H1 (cell line): ENCODE measurements at places on chromosomes 7 and 10. TPM values are rescaled to one million over a fixed set of nuclear protein-coding genes. Genes with fewer than 3 reads are reported as not detected.

- DNase-seq = no peak
Observed at GRCh38 chr10:20944789-20945502, 47.8 kb upstream of the NEBL start.

DNA sequence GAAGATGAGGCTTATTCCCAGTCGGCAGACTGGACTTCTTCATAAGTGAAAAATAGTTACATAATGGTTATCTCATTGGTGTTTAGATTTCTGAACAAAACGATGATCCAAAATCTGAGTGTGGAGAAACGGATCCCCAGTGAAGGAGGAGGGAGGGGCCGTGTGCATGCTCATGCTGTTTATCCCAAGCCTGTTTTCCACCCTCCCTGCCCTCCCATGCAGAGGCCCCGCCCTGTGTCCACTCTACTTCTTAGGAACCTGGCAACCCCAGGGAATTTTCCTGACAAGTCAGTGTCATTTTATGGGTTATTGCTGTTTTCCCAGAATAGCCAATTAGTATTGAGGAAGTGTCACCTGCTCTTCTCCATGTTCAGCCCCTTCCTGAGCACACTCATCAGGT is 174.0 kb downstream of the CELF2 start:
- DNase-seq = no peak

DNA sequence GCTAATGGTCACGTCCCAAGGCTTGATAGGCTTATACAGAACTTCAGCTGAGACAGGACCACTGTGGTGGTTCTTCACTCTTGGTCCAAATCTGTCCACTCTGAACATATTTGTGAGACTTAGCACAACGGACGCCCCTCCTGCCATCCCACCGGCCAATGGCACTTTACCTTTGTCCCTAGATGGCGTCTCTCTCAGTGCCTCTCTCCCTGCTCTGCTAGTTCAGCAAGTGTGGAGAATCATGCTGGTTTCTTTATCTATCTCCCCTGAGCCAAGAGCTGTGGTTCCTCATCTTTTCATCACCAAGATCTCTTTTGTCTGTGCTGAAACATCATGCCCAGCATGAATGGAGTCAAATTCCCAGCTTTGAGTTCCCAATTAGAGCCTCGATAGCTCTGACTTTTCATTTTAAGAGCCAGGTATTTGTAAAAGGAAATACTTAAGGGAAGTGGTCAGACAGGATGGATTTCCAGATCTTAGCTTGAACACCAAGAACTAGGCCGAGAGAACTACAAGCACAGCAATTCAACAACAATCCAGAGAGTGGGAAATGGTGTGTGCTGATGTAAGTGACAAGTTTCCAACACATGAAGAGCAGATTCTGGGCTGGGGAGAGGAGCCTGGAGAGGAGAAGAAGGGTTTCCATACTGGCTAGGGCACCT is 69.5 kb downstream of the ZNF800 start:
- DNase-seq = no peak

- DNase-seq = no peak
Observed at GRCh38 chr7:149226840-149227494, 12.5 kb upstream of the ZNF212 start.

DNA sequence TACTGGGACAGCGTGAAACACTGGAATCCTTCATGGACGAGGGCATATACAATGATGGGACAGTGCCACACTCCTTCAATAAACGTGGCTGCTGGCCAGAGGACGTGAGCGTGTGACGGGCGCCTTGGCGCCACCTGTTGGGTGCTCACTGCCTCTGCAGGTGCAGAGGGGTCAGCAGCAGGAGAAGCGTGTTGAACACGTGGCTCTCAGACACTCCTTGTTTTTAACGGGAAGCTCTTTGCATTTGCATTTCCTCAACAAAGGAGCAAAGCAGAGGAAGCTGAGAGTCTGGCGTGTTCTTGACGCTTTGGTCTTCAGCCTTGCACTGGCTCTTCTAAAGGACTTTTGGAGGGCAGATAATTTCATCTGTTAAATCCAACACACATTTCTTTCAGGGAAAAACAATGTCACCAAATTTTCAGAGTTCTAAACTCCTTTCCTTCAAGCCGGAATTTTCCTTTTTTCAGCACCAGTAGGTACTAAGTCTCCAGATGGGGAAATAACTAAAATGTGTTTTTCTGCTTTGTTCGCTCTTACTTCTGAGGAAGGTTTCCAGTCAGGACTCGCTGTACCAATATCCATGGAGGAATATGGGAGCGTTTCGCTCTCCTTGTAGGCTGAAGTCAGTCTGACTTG is 2.9 kb upstream of the GET4 start:
- peak; percentile 71 for DNase-seq

GRCh38 chr10:99421233-99421739 is 9.1 kb downstream of the GOT1 start:
- DNase-seq = no peak

DNA sequence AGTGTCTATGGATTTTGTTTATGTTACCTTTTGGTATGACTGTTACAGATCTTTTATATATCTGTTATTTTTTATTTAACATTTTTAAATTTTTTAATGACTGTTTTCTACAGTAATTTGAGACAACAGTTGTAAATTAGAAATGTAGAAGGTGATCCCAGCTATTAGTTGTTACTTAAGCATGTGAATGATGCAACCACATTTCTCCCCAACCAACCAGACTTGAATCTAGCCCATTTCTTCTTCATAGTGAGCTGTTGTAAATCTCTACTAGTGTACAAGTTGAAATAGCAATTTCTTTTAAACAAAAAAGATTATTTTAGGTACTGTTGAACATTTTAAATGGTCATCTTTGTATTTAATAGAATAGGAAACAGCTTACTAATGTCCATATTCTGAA is 18.0 kb downstream of the TMEM106B start:
- DNase-seq = no peak

DNA sequence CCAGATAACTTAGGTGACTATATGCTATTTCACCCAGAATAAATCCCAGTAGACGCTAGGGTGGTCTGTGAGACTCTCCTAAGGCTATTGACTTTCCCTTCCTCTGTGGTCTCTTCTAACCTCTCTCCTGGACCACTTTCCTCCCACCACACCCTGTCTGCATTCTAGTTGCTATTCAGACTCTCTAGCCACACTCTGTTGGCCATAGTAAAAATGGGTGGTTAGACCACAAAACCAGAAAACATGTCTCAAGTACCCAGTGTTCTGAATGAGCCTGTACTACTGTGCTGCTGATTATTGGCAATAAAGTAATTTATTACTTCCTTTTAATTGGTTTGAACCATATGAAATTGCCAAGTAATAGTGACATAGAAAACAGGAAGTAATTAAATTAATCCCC is 240.8 kb downstream of the KIF20B start:
- DNase-seq = no peak

DNA sequence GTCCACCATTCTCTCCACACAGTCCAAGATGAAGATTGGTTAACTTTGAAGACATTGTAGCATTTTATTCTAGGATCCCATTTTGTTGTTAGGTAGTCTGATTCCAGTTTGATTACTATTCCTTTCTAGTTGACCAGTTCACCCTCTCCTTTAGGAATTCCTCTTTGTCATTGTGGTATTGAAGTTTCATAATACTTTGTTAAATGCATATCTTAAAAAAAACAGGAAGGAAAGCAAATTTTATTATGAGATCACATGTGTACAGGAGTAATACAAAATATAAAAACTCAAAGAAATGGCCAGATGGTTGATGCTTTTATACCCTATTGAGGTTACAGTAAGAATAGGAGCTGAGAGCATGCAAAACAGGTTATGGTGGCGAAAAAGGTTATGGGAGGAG is 15.5 kb upstream of the SEMA3C start:
- DNase-seq = no peak

- DNase-seq = no peak
Observed at GRCh38 chr7:116052006-116052405, 21.4 kb upstream of the TFEC start.

GRCh38 chr7:70913924-70914323 is 218.0 kb upstream of the GALNT17 start:
- DNase-seq = no peak

GRCh38 chr7:121752706-121753105 is 120.3 kb upstream of the PTPRZ1 start:
- DNase-seq = no peak

GRCh38 chr7:87624628-87625027 is 3.6 kb upstream of the RUNDC3B start:
- no peak for DNase-seq

DNA sequence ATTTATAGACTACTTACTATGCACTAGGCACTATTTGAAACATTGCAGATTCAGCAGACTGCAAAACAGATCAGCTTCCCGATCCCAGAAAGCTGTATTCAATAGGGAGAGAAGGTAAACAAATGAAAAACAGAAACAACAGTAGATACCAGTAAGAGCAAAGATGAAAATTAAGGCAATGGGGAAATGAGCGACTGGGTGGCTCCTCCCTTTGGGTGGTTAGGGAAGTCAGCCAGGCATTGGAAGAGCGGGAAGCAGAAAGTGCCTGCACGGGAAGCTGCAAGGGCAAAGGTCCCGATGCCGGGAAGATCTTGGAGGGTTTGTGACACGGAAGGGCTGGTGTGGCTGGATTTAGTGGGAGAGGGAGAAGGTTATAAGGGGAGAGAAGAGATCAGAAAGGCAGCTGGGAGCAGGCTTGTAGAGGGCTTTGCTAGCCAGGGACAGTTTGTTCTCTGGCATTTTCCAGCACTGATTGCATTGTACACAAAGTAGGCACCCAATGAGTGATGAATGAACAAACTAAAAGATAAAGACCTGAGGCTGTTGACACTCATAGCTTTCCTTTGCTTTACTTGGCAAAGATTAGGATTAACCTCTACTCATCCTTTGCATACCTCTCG is 67.8 kb downstream of the NAMPT start:
- DNase-seq = no peak

DNA sequence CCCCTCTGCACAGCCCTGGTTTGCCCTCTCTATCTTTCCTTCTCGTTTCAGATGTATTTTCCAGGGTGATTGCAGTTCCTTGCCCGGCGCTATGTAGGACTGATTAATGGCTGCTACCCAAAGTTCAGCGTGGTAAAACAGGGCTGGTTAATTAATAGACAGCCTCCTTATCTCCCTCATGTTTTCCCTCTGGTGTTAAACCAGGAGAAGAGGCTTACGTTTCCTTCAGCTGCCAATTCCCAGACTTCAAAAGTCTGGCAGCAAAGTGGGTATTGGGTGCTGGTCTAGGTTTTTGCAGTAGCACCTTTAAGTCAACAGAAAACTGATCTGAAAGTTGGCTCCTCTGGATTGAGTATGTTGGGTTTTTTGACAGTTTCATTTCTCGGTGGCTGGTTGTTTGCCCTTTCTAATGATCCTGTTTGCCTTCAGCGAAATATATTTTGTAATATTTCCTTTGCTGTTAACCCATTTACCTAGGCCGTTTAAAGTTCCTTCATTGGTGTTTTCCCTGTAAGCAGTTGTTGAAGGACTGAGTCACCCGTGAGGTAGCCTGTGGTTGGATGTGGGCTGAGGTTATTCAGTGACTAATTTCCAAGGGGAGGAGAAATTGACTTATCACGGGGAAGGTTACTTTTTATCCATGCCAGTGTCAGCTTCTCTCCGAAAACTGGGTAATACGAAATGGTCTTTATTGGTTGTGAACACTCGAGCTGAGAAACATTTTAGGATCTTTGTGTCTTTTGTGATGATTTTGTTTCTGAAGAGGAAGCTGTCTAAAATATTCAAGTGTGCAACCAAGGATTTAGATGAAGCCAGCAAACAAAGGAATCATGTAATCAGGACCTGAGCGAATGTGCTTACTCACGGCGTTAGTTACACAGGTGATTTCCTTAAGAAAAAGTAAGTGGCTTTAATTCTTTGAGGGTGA is 257.2 kb downstream of the KIAA1217 start:
- no peak for DNase-seq

SORBS1 gene
- total RNA-seq = 35.0 and 36.3 TPM in 2 replicates

PNLIP gene
- not detected in 2 replicates for total RNA-seq

HOXA6 gene
- not detected in 2 replicates for total RNA-seq

AKR1C8 gene
- not detected in 2 replicates for total RNA-seq

CALHM3 gene
- total RNA-seq = 0.17 TPM in 1 of 2 replicates, not detected in the other

FASTK gene
- 39.4 and 43.8 TPM in 2 replicates for total RNA-seq

NPFFR1 gene
- total RNA-seq = 0.06 TPM in 1 of 2 replicates, not detected in the other

PROSER2 gene
- total RNA-seq = 11.6 and 13.7 TPM in 2 replicates

PNLIPRP2 gene
- 0.21 TPM in 1 of 2 replicates, not detected in the other for total RNA-seq

PAPOLB gene
- 0.11 and 0.15 TPM in 2 replicates for total RNA-seq
